Suprapubic skin (tissue), 4 donors: ENCODE measurements at places on chromosomes 1 and 21.

DNA sequence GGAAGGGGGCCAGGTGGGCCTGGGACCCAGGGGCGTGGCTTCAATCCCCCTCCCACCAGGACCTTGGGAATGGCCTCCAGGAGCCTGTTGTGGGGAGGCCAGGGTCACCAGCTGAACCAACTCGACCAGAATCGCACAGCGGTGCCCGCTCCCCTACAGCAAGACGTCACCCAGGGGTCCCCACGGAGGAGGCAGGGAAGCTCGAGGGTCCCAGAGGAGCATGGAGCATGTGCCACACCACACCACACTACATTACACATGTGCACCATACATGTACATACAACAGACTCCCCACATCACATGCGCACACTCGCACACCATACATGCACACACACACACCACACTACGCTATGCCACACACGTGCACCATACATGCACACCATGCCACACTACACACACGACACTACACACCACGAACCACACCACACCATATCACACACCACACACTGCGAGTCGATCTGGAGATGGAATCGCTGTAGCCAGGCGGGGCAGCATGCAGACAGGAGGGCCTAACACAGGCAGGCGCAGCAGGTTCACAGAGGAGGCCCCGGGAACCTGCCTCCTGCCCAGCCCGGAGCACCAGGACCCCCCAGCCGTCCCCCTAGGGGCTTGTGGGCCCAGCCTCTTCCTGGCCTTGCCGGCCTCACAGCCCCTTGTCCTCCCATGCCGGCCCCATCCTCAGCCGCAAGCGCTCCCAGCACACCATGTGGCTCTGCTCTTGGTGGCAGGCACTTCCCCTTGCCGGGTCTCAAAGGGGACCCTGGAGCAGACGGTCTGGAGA lies 596 bp downstream of the ITGB2 start:
- no peak for DNase-seq
- peaks cover 17% of the 10 kb centered on the region for H3K27me3 ChIP-seq
- H3K4me3 ChIP-seq, result peak overlapping the region; percentile 35
- peaks cover 16% of the 10 kb centered on the region for H3K4me1 ChIP-seq

GRCh38 chr21:31115249-31115648 lies 77.0 kb upstream of the KRTAP19-8 start:
- no peaks in the 10 kb centered on the region for H3K27me3 ChIP-seq
- no peak overlapping the region for H3K4me3 ChIP-seq
- peaks cover 8% of the 10 kb centered on the region for H3K4me1 ChIP-seq
- DNase-seq, result no peak
- peaks cover 6% of the 10 kb centered on the region for H3K36me3 ChIP-seq

GRCh38 chr1:206952171-206952570 lies 5.9 kb upstream of the PIGR start:
- peaks cover 25% of the 10 kb centered on the region for H3K4me1 ChIP-seq
- no peak for DNase-seq
- no peak overlapping the region for H3K4me3 ChIP-seq
- no peaks in the 10 kb centered on the region for H3K36me3 ChIP-seq

DNA sequence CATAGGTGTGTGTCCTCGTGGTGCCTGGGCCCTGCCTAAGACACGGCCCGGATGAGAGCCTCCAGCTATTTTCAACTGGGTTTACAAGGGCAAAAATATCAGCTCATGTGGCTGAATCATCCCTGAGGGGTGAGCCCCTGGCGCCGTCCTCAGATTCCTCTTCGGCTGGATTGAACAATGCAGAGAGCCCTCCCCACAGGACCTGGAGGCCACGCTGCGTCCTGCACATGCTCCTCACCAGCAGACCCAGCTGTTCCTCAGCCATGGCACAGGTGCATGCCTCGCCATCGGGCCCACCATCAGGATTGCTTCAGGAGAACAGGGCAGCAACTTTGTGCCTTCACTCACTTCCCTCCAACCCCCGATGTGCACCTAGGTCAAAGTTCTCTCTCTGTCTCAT lies 35.3 kb downstream of the TFF3 start:
- DNase-seq, result no peak
- no peak overlapping the region for H3K27ac ChIP-seq
- peaks cover 58% of the 10 kb centered on the region for H3K36me3 ChIP-seq
- H3K4me3 ChIP-seq, result no peak overlapping the region
- no peaks in the 10 kb centered on the region for H3K27me3 ChIP-seq

GRCh38 chr1:6972399-6972798 lies 187.1 kb downstream of the CAMTA1 start:
- no peak for DNase-seq
- H3K27me3 ChIP-seq, result peaks cover 7% of the 10 kb centered on the region
- H3K27ac ChIP-seq, result no peak overlapping the region
- H3K36me3 ChIP-seq, result no peaks in the 10 kb centered on the region
- no peak overlapping the region for H3K4me3 ChIP-seq
- H3K4me1 ChIP-seq, result no peaks in the 10 kb centered on the region

- H3K4me1 ChIP-seq, result no peaks in the 10 kb centered on the region
- no peak overlapping the region for H3K4me3 ChIP-seq
- no peaks in the 10 kb centered on the region for H3K27me3 ChIP-seq
- H3K27ac ChIP-seq, result no peak overlapping the region
- no peak for DNase-seq
Measured at GRCh38 chr1:241902391-241903065, 54.5 kb downstream of the EXO1 start.

DNA sequence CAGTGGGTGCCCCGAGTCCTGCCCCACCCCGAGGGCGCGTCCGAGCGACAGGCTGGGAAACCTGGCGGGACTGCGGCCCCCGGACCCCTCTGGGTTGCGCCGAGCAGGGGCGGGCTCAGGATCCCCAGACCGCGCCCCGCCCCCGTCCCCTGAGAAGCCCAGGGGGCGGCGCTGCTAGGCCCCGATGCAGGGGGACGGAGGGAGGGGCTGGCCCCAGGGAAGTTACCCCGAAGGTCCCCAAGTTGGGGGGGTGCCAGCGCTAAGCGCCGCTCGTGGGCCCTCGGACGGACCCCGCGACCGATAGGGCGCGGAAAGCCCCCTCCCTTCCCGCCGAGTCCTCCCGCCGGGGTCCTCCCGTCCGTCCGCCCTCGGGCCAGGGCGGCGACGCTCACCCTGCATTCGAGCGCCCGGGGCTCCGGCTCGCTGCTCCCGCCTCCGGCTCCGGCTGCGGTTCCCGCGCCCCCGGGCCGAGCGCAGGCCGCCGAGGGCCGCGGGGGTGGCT lies 414 bp downstream of the GPR153 start:
- H3K36me3 ChIP-seq, result no peaks in the 10 kb centered on the region
- no peak for DNase-seq
- peak overlapping the region; percentile 88 for H3K4me3 ChIP-seq
- peak overlapping the region; percentile 47 for H3K27ac ChIP-seq

DNA sequence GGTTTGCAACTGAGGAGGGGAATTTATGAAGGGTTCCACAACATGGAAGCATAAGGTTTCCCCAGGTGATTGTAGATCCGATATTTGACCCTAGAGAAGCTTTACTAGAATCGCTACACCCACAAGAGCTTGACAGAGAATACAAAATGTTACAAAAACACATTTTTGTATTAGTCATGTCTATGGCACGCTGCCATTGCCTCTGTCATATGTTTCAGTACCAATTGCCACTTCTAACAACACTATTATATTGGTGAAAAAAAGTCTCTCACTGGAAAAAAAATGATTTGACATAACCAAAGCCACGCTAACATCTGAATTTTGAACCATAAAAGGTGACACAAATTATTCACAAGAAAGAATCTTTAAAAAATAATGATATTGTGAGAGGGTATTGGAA lies 214.5 kb downstream of the KCNT2 start:
- H3K27ac ChIP-seq, result no peak overlapping the region
- H3K4me3 ChIP-seq, result no peak overlapping the region
- DNase-seq, result peak; percentile 81
- no peaks in the 10 kb centered on the region for H3K36me3 ChIP-seq

GRCh38 chr1:224782281-224783000 lies 147.0 kb upstream of the DNAH14 start:
- H3K4me3 ChIP-seq, result no peak overlapping the region
- no peaks in the 10 kb centered on the region for H3K36me3 ChIP-seq
- H3K4me1 ChIP-seq, result peaks cover 2% of the 10 kb centered on the region

GRCh38 chr1:17568014-17568900 lies 28.8 kb downstream of the ARHGEF10L start:
- no peaks in the 10 kb centered on the region for H3K27me3 ChIP-seq
- H3K36me3 ChIP-seq, result no peaks in the 10 kb centered on the region
- DNase-seq, result no peak
- H3K4me3 ChIP-seq, result no peak overlapping the region
- peak overlapping the region; percentile 88 for H3K27ac ChIP-seq

DNA sequence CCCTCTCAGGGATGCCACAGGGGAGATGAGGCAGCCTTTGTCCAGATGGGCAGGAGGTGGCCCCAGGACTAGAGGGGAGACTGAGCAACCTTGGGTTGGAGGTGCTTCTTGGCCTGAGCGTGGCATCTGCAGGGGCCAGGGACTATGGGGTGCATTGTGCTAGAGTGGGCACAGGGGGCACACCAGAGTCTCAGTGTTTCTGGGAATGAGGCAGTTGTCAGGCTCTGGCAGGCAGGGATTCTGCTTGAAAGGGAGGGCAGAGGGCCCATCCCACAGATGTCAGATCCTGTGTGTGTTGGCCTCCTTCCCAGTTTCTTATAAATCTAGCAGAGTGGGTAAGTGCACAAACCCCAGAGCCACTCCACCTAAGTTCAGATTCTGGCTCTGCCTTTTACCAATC lies 13.7 kb downstream of the LGR6 start:
- H3K27me3 ChIP-seq, result peaks cover 27% of the 10 kb centered on the region
- H3K36me3 ChIP-seq, result no peaks in the 10 kb centered on the region
- DNase-seq, result no peak
- H3K27ac ChIP-seq, result no peak overlapping the region

DNA sequence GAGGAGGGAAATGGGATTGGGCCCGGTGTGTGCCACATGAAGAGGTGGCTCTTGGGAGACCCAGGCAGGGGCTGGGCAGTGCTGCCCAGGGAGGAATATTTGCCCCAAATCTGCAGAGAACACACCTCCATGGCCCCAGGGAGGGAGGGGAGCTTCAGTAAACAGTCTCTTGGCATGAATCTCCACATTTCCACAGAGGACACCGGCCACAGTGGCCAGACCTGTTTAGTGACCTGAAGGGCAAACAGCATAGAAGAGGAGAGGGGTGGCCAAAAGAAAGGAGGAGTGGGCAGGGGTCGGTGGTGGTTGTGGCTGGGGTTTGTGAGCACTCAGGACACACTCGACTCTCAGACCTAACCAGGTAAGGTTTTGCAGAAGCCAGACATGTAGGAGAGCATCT lies 54.0 kb upstream of the IFFO2 start:
- peak overlapping the region; percentile 70 for H3K27ac ChIP-seq
- H3K27me3 ChIP-seq, result no peaks in the 10 kb centered on the region
- peak; percentile 72 for DNase-seq
- H3K36me3 ChIP-seq, result no peaks in the 10 kb centered on the region
- H3K4me3 ChIP-seq, result no peak overlapping the region
- H3K4me1 ChIP-seq, result peaks cover 26% of the 10 kb centered on the region

DNA sequence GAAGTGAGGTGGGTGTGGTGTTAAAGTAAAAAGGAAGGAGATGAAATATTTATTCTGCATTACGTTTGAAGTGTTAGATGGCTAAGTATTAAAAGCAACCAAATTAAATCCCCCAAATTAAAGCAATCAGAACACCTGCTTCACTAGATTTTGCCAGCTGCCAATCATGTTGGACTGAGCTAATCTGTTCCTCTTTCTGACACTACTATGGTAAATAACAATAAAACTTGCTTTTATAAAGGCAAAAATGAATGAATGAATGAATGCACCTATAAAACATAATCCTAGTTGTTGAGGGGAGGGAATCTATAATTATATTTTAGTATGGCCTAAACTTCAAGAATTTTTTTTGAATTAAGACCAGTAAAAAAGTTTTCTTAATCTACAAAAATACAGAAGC lies 51.0 kb downstream of the RAB3GAP2 start:
- no peak overlapping the region for H3K27ac ChIP-seq
- H3K27me3 ChIP-seq, result no peaks in the 10 kb centered on the region
- DNase-seq, result no peak
- peaks cover 11% of the 10 kb centered on the region for H3K4me1 ChIP-seq
- no peak overlapping the region for H3K4me3 ChIP-seq

DNA sequence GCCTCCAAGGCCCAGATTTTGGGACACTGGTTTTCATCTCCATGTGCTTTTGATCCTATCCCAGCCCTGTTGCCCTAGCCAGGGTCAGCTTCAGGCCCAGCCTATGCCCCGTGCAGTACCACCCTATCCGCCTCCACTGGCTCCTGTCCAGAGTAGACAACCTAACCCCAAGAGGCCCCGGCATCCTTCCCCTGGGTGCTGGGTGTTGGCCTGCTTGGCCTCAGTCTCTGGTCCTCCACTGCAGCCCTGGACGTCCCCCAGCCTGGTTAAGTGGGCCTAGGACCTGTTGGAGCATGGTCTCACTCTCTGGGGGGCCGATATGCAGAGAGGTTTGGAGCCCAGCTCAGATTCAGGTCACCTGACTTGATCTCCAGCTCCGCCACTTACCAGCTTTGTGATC lies 1.6 kb downstream of the CSF3R start:
- DNase-seq, result no peak
- no peaks in the 10 kb centered on the region for H3K27me3 ChIP-seq
- H3K27ac ChIP-seq, result no peak overlapping the region
- H3K4me1 ChIP-seq, result no peaks in the 10 kb centered on the region
- H3K4me3 ChIP-seq, result no peak overlapping the region

GRCh38 chr1:159927211-159927848 lies 2.0 kb upstream of the TAGLN2 start:
- H3K27me3 ChIP-seq, result no peaks in the 10 kb centered on the region
- H3K36me3 ChIP-seq, result no peaks in the 10 kb centered on the region
- H3K4me1 ChIP-seq, result peaks cover 44% of the 10 kb centered on the region
- DNase-seq, result no peak
- H3K4me3 ChIP-seq, result no peak overlapping the region

GRCh38 chr1:146051452-146051851 lies 29.9 kb upstream of the HJV start:
- H3K36me3 ChIP-seq, result no peaks in the 10 kb centered on the region
- peak overlapping the region; percentile 46 for H3K4me3 ChIP-seq
- peak overlapping the region; percentile 90 for H3K27ac ChIP-seq
- H3K27me3 ChIP-seq, result no peaks in the 10 kb centered on the region
- peaks cover 10% of the 10 kb centered on the region for H3K4me1 ChIP-seq
- no peak for DNase-seq

DNA sequence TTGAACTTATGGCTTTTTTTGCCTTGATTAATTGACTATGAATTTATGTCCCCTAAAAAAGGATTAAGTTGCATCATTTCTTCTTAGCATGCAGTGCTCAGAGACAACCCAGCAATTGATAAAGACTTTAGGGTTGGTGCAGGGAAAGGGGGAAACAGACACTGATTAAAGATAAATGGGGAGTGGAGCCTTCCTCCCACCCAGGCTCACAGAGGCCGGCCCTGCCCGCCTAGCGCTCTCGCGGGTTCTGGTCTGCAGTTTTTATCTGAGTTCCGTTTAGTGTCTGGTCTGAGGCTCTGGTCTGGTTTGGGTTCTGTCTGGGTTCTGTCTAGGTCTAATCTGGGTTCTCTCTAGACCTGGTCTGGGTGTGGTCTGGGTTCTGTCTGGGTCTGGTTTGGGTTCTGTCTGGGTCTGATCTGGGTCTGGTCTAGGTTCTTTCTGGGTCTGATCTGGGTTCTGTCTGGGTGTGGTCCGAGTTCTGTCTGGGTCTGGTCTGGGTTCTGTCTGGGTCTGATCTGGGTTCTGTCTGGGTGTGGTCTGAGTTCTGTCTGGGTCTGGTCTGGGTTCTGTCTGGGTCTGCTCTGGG lies 48.1 kb downstream of the ABCG1 start:
- H3K4me3 ChIP-seq, result no peak overlapping the region
- no peaks in the 10 kb centered on the region for H3K27me3 ChIP-seq
- H3K4me1 ChIP-seq, result peaks cover 30% of the 10 kb centered on the region
- H3K36me3 ChIP-seq, result peaks cover 6% of the 10 kb centered on the region
- DNase-seq, result no peak
